ENCODE measurements at places on chromosomes 13 and 19. TPM values are rescaled to one million over a fixed set of nuclear protein-coding genes. Genes with fewer than 3 reads are reported as not detected.

ZNF443 gene
- total RNA-seq: 4.5 TPM

CCNA1 gene
- not detected for total RNA-seq

FAM216B gene
- total RNA-seq: not detected

ADAMTS10 gene
- total RNA-seq: 89.2 TPM

AP1M2 gene
- total RNA-seq: not detected

CABP5 gene
- not detected for total RNA-seq

TMEM86B gene
- 18.2 TPM for total RNA-seq

LYPD5 gene
- 0.20 TPM for total RNA-seq

ACTMAP gene
- total RNA-seq: 8.1 TPM

KLF1 gene
- total RNA-seq: 0.38 TPM

CYP4F2 gene
- total RNA-seq: not detected

FCHO1 gene
- 68.8 TPM for total RNA-seq

GRCh38 chr13:105914291-105915036 is 621.0 kb downstream of the EFNB2 start:
- no peak for DNase-seq
- no peaks in the 10 kb centered on the region for H3K36me3 ChIP-seq
- H3K4me3 ChIP-seq: no peak overlapping the region
- H3K27ac ChIP-seq: no peak overlapping the region
- H3K4me1 ChIP-seq: no peaks in the 10 kb centered on the region

DNA sequence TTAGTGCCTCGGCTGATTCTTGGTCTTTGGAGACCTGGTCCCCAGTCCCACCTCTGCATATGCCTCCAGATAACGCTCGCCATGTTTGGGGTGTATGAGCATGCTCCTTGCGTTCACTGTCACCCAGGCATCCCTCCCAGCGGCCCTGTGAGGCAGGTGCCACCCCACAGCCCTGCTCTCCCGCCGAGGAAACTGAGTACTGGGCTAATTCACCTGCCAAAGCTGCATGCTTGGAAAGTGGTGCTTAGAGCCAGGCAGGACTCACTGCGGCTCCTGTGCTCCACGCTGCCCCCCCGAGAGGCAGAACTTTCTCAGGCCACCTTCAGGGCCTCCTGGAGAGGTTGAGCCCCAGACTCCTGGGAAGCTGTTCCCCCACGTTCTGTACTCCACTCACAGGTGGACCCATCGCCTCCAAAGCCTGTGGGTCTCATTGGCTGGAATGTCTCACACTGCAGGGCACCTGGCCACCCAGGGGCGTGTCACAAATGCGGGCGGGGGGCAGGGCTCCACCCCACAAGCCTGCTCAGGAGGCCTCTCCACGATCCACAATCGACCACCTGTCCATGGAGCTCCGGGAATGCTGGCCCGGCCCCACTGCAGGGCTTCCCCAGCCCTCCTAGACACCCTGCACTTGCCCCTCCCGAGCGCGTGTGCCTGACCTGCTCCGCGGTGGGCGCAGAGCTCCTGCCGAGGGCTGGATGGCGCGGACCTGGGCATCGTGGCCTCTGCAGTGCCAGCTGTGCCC is 64.6 kb downstream of the ATP11A start:
- peaks cover 12% of the 10 kb centered on the region for H3K4me1 ChIP-seq
- H3K27ac ChIP-seq: no peak overlapping the region
- H3K4me3 ChIP-seq: no peak overlapping the region
- H3K27me3 ChIP-seq: no peaks in the 10 kb centered on the region
- no peaks in the 10 kb centered on the region for H3K36me3 ChIP-seq
- no peak for DNase-seq

DNA sequence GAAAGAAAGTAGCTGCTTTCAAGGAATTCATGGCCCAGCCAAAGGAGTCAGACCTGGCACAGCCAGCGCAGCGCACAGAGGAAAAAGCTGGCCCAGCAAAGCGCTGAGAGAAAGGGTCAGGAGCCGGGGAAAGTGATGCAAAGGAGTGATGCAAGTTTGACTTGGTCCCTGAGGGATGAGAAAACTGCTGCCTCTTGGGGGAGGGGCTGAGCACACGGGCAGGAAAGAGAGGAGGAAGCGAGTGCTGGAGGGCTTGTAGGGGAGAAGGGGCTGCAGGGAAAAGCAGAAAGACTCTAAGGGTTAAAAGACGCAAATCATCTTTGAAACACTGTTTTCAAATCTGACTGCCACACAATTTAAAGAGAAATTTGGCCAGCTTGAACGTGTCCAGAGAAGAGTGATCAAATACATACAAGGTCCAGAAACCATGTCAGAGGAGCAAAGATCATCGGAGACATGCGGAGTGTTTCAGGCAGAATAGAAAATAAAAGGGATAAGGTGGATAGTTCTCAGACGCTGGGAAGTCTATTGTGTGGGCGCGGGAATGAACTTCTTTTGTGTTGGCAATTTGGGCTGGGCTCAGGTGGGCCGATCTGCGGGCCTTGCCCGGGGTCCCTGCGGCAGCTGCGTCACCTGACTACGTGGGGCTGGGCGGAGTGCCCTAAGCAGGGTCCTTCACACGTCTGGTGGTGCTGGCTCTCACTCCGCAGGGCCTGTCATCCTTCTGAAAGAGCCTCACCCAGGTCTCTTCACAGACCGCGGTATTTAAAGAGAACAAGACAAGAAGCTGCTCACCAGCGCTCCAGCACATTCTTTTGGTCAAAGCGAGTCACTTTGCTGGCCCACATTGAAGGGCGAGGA is 18.1 kb downstream of the N4BP2L1 start:
- no peak overlapping the region for H3K4me3 ChIP-seq
- no peaks in the 10 kb centered on the region for H3K27me3 ChIP-seq
- peaks cover 19% of the 10 kb centered on the region for H3K36me3 ChIP-seq

- H3K4me3 ChIP-seq: no peak overlapping the region
- DNase-seq: no peak
- no peaks in the 10 kb centered on the region for H3K4me1 ChIP-seq
- H3K27me3 ChIP-seq: peaks cover 8% of the 10 kb centered on the region
Measured at GRCh38 chr19:51509823-51510660, 8.4 kb upstream of the SIGLEC12 start.

DNA sequence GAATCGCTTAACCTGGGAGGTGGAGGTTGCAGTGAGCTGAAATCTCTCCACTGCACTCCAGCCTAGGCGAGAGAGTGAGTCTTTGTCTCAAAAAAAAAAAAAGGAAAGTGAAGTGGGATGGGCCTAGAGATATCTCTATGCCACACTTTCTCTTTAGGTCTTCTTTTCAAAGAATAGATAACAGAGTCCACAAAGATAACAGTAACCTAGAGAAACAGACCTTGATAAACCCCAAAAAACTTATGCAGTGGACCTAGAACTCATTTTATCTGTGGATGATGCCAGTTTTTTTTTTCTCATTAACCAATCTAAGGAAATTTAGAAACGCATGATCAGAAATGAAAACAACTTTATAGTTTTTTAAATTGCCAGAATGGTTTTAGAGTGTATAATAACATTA is 227.4 kb downstream of the LHFPL6 start:
- no peak overlapping the region for H3K4me3 ChIP-seq
- no peaks in the 10 kb centered on the region for H3K36me3 ChIP-seq
- H3K4me1 ChIP-seq: no peaks in the 10 kb centered on the region
- H3K27me3 ChIP-seq: peaks cover 4% of the 10 kb centered on the region
- DNase-seq: no peak

GRCh38 chr13:28640861-28641599 is 17.9 kb upstream of the POMP start:
- H3K4me1 ChIP-seq: peaks cover 2% of the 10 kb centered on the region
- no peak for DNase-seq
- no peak overlapping the region for H3K27ac ChIP-seq
- peaks cover 6% of the 10 kb centered on the region for H3K27me3 ChIP-seq

DNA sequence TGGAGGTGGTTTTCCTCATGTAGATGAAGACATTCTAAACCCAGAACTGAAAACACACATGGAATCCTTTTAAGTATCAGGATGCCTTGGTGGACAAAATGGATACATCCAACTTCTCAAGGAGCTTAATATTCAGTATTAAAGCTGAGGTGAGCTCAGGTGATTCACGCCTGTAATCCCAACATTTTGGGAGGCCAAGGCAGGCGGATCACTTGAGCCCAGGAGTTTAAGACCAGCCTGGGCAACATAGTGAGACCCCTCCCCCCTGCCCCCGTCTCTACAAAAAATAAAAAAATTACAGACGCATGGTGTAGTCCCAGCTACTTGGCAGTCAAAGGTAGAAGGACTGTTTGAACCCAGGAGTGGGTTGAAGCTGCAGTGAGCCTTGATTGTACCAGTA is 28.8 kb downstream of the DPRX start:
- no peaks in the 10 kb centered on the region for H3K4me1 ChIP-seq
- H3K36me3 ChIP-seq: no peaks in the 10 kb centered on the region
- DNase-seq: no peak
- no peak overlapping the region for H3K4me3 ChIP-seq

DNA sequence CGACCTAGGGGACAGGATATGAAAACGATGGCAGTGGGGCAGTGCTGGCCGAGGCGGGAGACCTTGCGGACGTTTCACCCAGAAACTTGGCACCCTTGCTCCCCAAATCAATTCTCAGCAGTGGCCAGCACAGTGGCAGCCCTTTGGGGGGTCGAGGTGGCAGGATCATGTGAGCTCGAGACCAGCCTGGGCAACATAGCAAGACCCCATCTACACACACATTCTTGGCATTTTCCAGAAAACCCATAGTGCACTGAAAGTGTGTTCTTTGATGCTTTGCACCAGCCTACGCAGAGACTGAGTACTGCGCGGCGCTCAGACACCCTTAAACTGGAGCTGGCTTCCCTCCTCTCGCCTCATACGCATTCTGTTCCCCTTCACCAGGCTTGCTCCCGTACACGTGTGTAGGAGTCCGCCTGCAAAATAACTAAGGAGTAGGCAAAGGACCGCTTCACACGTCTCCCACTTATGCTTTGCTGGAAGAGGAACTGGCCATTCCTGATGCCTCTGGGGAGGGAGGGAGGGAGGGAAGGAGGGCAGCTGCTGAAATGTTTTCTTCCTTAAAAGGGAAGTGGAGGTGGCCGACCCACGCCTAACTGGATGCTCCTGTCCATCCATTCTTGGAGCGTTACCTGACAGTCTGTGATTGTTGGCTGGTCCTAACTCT is 23.5 kb upstream of the MIER2 start:
- no peak overlapping the region for H3K27ac ChIP-seq
- no peaks in the 10 kb centered on the region for H3K4me1 ChIP-seq
- no peak for DNase-seq
- H3K27me3 ChIP-seq: no peaks in the 10 kb centered on the region

GRCh38 chr13:30047154-30047874 is 196.9 kb upstream of the UBL3 start:
- H3K27me3 ChIP-seq: no peaks in the 10 kb centered on the region
- DNase-seq: no peak
- H3K36me3 ChIP-seq: no peaks in the 10 kb centered on the region
- peaks cover 12% of the 10 kb centered on the region for H3K4me1 ChIP-seq

- H3K4me3 ChIP-seq: peak overlapping the region; percentile 78
- peaks cover 16% of the 10 kb centered on the region for H3K4me1 ChIP-seq
- DNase-seq: no peak
- H3K27me3 ChIP-seq: no peaks in the 10 kb centered on the region
Measured at GRCh38 chr19:8320564-8321066, 560 bp downstream of the NDUFA7 start.

- no peak overlapping the region for H3K27ac ChIP-seq
- H3K27me3 ChIP-seq: peaks cover 3% of the 10 kb centered on the region
- H3K4me3 ChIP-seq: no peak overlapping the region
Measured at GRCh38 chr13:30787738-30788525, 52.6 kb downstream of the ALOX5AP start.

- H3K27me3 ChIP-seq: peaks cover 44% of the 10 kb centered on the region
- no peak overlapping the region for H3K27ac ChIP-seq
- no peaks in the 10 kb centered on the region for H3K36me3 ChIP-seq
- peaks cover 34% of the 10 kb centered on the region for H3K4me1 ChIP-seq
- DNase-seq: no peak
Measured at GRCh38 chr19:54431255-54431838, 16.1 kb downstream of the TTYH1 start.

- no peak overlapping the region for H3K27ac ChIP-seq
- H3K4me3 ChIP-seq: no peak overlapping the region
- H3K4me1 ChIP-seq: peaks cover 3% of the 10 kb centered on the region
- peaks cover 11% of the 10 kb centered on the region for H3K36me3 ChIP-seq
- no peak for DNase-seq
Measured at GRCh38 chr13:48255954-48256353, 22.9 kb downstream of the ITM2B start.

GRCh38 chr19:4580021-4580901 is 20.8 kb upstream of the SEMA6B start:
- no peaks in the 10 kb centered on the region for H3K36me3 ChIP-seq
- no peak overlapping the region for H3K27ac ChIP-seq

GRCh38 chr13:98313922-98314292 is 136.8 kb upstream of the RNF113B start:
- no peak overlapping the region for H3K27ac ChIP-seq
- no peak for DNase-seq
- no peaks in the 10 kb centered on the region for H3K4me1 ChIP-seq
- H3K36me3 ChIP-seq: no peaks in the 10 kb centered on the region
- H3K27me3 ChIP-seq: no peaks in the 10 kb centered on the region

DNA sequence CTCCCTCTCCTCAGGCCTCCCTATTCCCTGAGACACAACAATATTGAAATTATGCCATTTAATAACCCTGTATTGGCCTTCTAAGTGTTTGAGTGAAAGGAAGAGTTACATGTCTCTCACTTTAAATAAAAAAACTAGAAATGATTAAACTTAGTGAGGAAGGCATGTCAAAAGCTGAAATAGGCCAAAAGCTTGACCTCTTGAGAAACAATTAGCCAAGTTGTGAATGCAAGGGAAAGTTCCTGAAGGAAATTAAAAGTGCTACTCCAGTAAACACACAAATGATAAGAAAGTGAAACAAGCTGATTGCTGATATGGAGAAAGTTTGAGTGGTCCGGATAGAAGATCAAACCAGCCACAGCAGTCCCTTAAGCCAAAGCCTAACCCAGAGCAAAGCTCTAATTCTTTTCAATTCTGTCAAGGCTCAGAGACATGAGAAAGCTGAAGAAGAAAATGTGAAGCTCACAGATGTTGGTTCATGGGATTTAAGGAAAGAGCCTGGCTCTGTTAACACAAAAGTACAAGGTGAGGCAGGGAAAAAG is 127.6 kb downstream of the TNFRSF19 start:
- H3K27ac ChIP-seq: no peak overlapping the region
- no peak for DNase-seq
- no peaks in the 10 kb centered on the region for H3K27me3 ChIP-seq
- H3K4me3 ChIP-seq: no peak overlapping the region
- H3K36me3 ChIP-seq: no peaks in the 10 kb centered on the region
- H3K4me1 ChIP-seq: peaks cover 19% of the 10 kb centered on the region

GRCh38 chr13:40786568-40786996 is 2.8 kb upstream of the SLC25A15 start:
- no peak overlapping the region for H3K4me3 ChIP-seq
- H3K27me3 ChIP-seq: no peaks in the 10 kb centered on the region
- H3K36me3 ChIP-seq: no peaks in the 10 kb centered on the region
- H3K27ac ChIP-seq: no peak overlapping the region
